SK-N-SH (cell line): ENCODE measurements at places on chromosomes 2 and 18. TPM values are rescaled to one million over a fixed set of nuclear protein-coding genes. Genes with fewer than 3 reads are reported as not detected.

Gene PLGLB1
- polyA plus RNA-seq, result 0.46 and 0.89 TPM in 2 replicates

Gene ADAM23
- 3.6 and 3.7 TPM in 2 replicates for polyA plus RNA-seq

Gene LYPD1
- 4.3 and 5.4 TPM in 2 replicates for polyA plus RNA-seq

Gene C2orf66
- polyA plus RNA-seq, result 0.64 and 0.71 TPM in 2 replicates

Gene TMEM200C
- polyA plus RNA-seq, result not detected in 2 replicates
